Stimulated activated CD8-positive, alpha-beta memory T cell treated with anti-CD3 and anti-CD28 coated beads, Interleukin-15, amount 100 ng/mL, for 48 hours (primary cell): ENCODE measurements at places on chromosomes 5 and 9.

GRCh38 chr9:14722391-14723035 is at the start of gene CER1:
TSS of gene CER1 (minus strand) at chr9:14722733. CDS start at chr9:14722672, 61 bp downstream.
- no peak for DNase-seq

DNA sequence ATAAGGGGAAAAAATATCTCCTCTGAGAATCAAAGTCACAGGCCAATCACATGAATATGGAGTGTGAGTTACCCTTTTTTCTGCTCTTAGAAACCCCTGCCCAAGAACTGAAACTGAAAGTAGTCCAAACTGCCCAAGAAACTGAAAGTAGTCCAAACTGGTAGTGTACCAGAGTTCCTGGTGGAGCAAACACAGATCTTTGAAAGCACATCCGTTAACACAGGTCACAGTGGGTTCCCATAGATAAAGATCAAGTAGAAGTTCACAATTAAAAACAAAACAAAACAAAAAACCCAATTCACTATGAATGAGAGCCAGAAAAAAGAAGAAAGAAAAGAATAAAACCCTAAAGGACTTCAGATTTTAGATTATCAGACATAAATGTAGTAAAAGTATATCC is 332.4 kb upstream of the EFNA5 start:
- no peak for DNase-seq

DNA sequence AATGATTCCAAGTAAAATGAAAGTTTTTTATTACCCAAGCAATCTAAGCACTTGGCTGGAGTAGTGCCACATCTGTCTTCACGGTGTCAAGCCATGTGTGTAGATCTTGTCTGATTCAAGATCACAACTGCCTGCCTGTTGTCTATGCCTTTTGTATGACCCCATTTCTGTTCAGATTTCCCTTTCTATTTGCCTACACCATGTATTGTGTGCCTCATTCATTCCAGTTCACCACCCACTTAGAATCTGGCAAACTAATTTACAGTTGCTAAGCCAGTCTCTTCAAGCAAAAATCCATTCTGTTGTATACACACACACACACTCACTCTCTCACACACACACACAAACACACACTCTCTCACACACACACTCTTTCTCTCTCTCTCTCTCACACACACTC is 33.7 kb downstream of the GLDC start:
- DNase-seq: no peak

DNA sequence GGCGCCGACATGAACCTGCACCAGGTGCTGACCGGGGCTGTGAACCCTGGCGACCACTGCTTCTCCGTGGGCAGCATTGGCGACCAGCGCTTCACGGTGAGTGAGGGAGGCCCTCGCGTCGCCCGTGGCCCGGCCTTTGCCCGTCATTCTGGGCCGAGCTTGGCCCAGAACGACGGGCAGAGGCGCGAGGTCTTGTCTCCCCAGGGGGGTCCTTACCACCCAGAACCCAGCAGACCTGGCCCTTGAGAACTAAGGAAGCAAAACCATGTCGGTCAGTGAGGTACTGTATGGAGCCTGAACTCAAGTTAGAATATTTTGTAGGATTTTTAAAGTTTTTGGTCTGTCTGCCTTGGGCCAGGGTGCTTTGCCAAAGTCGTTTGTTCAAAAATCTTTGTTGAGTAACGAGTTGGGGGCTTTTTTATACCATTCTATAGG is 691 bp downstream of the DMXL1 start:
- no peak for DNase-seq

DNA sequence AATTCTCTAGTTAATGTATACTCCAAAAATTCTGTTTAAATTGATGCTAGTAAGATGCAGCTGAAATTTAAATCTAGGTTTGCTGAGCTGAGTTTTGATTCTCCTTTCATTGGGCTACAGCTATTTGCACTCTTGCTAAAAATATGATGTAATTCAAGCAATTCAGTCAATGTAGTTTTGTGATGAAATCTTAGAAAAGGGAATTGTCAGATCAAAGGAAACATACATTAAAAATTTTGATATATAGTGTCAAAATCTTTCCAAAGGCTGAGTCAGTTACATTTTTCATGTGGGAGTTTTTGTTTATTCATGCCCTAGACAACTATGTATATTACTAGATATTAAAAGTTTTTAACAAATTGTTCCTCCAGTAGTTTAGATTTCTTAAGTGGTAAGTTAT is 334.9 kb upstream of the DAB2 start:
- DNase-seq: no peak

DNA sequence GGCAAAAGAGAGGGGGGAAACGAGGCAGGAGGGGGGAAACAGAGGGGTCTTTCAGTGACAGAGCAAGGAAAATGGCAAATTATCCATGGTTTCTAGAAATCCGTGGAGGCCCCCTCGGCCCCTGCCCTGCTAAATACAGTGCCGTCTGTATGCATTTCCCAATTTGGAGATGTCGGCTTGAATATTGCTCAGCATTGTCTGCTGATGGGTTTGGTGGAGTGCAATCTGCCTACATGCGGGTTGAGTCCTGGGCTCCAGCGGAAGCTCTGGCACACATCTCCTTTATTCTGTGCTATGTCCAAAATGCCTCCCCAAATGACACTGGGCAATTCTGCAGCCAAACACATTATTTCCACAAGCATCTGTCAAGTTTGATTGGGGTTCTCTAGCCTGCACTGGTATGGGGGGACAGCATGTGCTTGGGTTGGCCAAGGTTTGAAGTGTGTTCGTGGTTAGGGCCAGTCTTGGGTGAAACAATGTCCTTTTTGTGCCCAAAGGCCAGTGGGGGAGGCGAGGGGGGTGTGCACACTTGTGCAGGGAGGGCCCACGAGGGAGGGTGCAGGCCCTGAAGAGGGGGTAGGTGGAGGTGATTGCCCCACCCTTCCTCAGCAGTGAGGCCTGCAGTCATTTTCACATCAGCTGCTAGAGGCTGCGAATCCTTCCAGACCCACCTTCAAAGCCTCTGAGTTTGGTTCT is 6.2 kb upstream of the NEUROG1 start:
- DNase-seq: no peak

DNA sequence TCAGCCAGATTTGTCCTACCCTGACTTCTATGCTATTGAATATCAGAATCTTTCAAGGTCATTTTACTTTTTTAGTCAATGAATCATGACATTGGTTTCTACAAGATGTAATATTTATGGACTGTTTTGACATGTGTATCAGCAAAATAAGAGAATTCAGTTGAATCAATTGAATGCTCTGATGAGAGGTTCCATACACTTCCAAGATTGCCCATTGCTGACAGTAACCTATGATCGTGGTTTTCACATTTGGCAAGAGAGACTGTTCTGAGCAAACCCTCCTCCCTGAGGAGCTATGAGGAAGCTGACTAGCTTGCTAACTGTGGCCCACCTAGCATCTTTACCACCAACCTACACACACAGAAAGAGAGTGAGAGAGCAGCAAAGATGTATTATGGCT is 56.7 kb upstream of the FST start:
- no peak for DNase-seq
